Naive B cell (primary cell): ENCODE measurements at places on chromosomes 7 and 10. TPM values are rescaled to one million over a fixed set of nuclear protein-coding genes. Genes with fewer than 3 reads are reported as not detected.

The ASAH2 gene
- 1.2 TPM for polyA plus RNA-seq

The PON1 gene
- polyA plus RNA-seq: not detected

The WDFY4 gene
- 79.0 TPM for polyA plus RNA-seq

The CYP3A5 gene
- not detected for polyA plus RNA-seq

The DLX6 gene
- polyA plus RNA-seq: not detected

The VCL gene
- 25.3 TPM for polyA plus RNA-seq

The ITGA8 gene
- polyA plus RNA-seq: not detected

The PLAC9 gene
- polyA plus RNA-seq: not detected

The KIF5B gene
- 21.0 TPM for polyA plus RNA-seq

The DYDC2 gene
- polyA plus RNA-seq: not detected

The ELFN1 gene
- not detected for polyA plus RNA-seq

The DOCK4 gene
- polyA plus RNA-seq: 0.16 TPM

The ACTL6B gene
- not detected for polyA plus RNA-seq

The BAIAP2L1 gene
- 1.5 TPM for polyA plus RNA-seq

The NOD1 gene
- 8.6 TPM for polyA plus RNA-seq

The TMEM106B gene
- 36.6 TPM for polyA plus RNA-seq

The CSTF2T gene
- polyA plus RNA-seq: 19.0 TPM

The SKIDA1 gene
- polyA plus RNA-seq: not detected

The NUTM2B gene
- not detected for polyA plus RNA-seq

The NKX1-2 gene
- polyA plus RNA-seq: not detected

The HOXA7 gene
- not detected for polyA plus RNA-seq

The ABCC2 gene
- polyA plus RNA-seq: 0.57 TPM

The CARD11 gene
- polyA plus RNA-seq: 55.3 TPM

The AKR1E2 gene
- not detected for polyA plus RNA-seq

The PPP1R3C gene
- polyA plus RNA-seq: not detected

The CYP2C19 gene
- polyA plus RNA-seq: not detected

The GBX1 gene
- not detected for polyA plus RNA-seq

The DIP2C gene
- 1.7 TPM for polyA plus RNA-seq

The CUZD1 gene
- polyA plus RNA-seq: not detected

The ASB4 gene
- polyA plus RNA-seq: not detected

The OLAH gene
- polyA plus RNA-seq: not detected

The CHCHD2 gene
- polyA plus RNA-seq: 479 TPM

The CC2D2B gene
- 0.22 TPM for polyA plus RNA-seq

The ZNF727 gene
- polyA plus RNA-seq: 1.1 TPM

The AKR1C8 gene
- not detected for polyA plus RNA-seq

The ANKRD2 gene
- not detected for polyA plus RNA-seq

The SPDYE6 gene
- 0.18 TPM for polyA plus RNA-seq

The MDFIC gene
- 29.0 TPM for polyA plus RNA-seq

The TUBAL3 gene
- polyA plus RNA-seq: not detected

The DUS4L gene
- 9.0 TPM for polyA plus RNA-seq

The RFC2 gene
- polyA plus RNA-seq: 47.3 TPM

The TEX36 gene
- polyA plus RNA-seq: not detected

The LIPF gene
- not detected for polyA plus RNA-seq

The ADAMTS14 gene
- polyA plus RNA-seq: not detected
